ENCODE measurements at places on chromosomes 1 and 21. TPM values are rescaled to one million over a fixed set of nuclear protein-coding genes. Genes with fewer than 3 reads are reported as not detected.

- no peak overlapping the region for H3K4me3 ChIP-seq
- no peak for DNase-seq
- no peak overlapping the region for H3K27ac ChIP-seq
- H3K4me1 ChIP-seq = no peaks in the 10 kb centered on the region
- H3K27me3 ChIP-seq = no peaks in the 10 kb centered on the region
- H3K36me3 ChIP-seq = no peaks in the 10 kb centered on the region
Observed at GRCh38 chr1:54934869-54935268, 45.6 kb upstream of the TMEM61 start.

- H3K4me3 ChIP-seq = no peak overlapping the region
- H3K4me1 ChIP-seq = peaks cover 15% of the 10 kb centered on the region
- DNase-seq = no peak
Observed at GRCh38 chr21:37452227-37452626, 85.7 kb downstream of the DYRK1A start.

- DNase-seq = no peak
- no peak overlapping the region for H3K4me3 ChIP-seq
- H3K27ac ChIP-seq = no peak overlapping the region
- no peaks in the 10 kb centered on the region for H3K36me3 ChIP-seq
- H3K27me3 ChIP-seq = no peaks in the 10 kb centered on the region
- no peaks in the 10 kb centered on the region for H3K4me1 ChIP-seq
Observed at GRCh38 chr1:180254854-180255253, 24.8 kb downstream of the LHX4 start.

DNA sequence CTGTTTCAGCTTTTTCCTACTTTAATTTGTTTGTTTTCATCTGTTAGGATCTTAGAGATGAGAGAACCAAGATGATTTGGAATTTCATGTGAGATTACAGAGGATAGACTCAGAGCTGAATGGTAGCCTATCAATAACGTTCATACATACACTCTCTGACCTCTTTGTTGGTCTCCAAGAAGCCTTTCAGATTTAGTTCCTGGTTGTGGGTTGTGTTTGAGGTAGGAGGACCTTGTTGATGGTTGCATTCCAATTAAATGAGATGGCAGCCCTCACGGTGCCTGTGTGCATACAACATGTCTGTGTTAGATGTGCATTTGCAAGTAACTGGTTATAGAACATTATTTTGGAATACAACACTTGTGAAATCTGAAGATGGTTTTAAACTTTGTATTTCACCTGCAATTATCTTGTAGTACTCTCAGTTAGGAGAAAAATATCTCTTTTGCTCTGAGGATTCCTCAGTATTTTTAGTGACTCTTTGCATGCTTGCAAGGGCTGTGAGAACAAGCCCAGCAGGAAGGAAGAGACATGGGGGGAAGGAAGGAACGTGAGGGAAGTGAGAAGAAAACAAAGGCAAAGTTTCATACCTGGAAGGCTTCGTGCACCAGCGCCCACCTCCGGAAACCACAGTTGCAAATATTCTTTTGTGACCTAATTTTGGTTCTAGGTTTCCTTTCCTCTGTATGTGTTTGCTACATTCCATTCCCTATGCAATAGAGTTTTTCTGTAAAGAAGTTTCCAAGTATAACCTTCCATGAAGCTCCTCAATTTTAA lies 291.8 kb downstream of the DISC1 start:
- DNase-seq = no peak
- H3K36me3 ChIP-seq = no peaks in the 10 kb centered on the region
- no peaks in the 10 kb centered on the region for H3K27me3 ChIP-seq
- H3K27ac ChIP-seq = no peak overlapping the region
- H3K4me1 ChIP-seq = no peaks in the 10 kb centered on the region

- H3K27me3 ChIP-seq = no peaks in the 10 kb centered on the region
- H3K36me3 ChIP-seq = no peaks in the 10 kb centered on the region
- peak; percentile 21 for DNase-seq
- no peak overlapping the region for H3K4me3 ChIP-seq
Observed at GRCh38 chr1:18299441-18300338, 181.0 kb upstream of the KLHDC7A start.

- no peaks in the 10 kb centered on the region for H3K27me3 ChIP-seq
- H3K27ac ChIP-seq = no peak overlapping the region
- DNase-seq = no peak
- H3K4me3 ChIP-seq = no peak overlapping the region
Observed at GRCh38 chr1:95138223-95138622, 21.1 kb downstream of the TLCD4 start.

DNA sequence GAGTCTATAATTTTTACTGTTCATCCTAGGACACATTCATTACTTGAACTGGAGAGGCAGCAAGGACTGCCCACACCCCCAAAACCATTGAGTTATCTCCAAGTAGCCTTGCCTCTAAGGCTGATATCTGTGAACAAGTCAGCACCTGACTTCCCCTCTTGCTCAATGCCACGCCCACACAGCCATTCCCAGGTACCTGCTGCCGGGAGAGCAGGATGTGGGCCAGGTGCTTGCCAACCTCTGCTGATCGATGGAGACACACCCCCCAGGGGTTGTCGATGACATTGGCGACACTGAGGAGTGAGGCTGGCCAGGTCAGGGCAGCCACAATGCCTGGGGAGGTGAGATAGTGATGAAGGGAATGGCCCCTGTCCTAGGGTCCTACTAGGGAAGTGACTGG lies 60.1 kb downstream of the TMCO4 start:
- H3K27ac ChIP-seq = no peak overlapping the region
- no peak for DNase-seq
- H3K36me3 ChIP-seq = peaks cover 5% of the 10 kb centered on the region
- H3K4me3 ChIP-seq = no peak overlapping the region
- H3K4me1 ChIP-seq = no peaks in the 10 kb centered on the region

GRCh38 chr21:42590431-42591131 lies 62.8 kb upstream of the PDE9A start:
- no peaks in the 10 kb centered on the region for H3K27me3 ChIP-seq
- no peak for DNase-seq
- H3K27ac ChIP-seq = no peak overlapping the region
- peaks cover 3% of the 10 kb centered on the region for H3K4me1 ChIP-seq

DNA sequence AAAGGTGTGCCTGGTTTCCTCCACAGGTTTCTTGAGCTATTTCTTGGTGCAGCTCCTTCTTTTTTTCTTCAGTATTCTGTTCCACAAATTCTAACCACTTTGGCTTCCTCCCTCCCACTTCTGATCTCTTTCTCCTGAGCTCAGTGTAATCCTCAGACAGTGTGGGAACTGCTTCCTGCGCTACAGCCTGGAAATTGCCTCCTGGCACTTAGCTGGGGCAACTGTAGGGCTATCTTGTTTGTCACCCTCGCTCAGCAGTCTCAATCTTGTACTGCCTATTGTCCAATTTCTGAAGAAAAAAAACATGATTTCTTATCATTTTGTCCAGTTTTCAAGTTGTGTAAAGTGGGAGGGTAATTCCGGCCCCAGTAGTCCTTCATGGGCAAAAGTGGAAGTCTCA lies 24.0 kb upstream of the GALNT2 start:
- H3K4me3 ChIP-seq = no peak overlapping the region
- no peak for DNase-seq
- no peaks in the 10 kb centered on the region for H3K27me3 ChIP-seq
- H3K27ac ChIP-seq = no peak overlapping the region
- no peaks in the 10 kb centered on the region for H3K36me3 ChIP-seq
- no peaks in the 10 kb centered on the region for H3K4me1 ChIP-seq

DNA sequence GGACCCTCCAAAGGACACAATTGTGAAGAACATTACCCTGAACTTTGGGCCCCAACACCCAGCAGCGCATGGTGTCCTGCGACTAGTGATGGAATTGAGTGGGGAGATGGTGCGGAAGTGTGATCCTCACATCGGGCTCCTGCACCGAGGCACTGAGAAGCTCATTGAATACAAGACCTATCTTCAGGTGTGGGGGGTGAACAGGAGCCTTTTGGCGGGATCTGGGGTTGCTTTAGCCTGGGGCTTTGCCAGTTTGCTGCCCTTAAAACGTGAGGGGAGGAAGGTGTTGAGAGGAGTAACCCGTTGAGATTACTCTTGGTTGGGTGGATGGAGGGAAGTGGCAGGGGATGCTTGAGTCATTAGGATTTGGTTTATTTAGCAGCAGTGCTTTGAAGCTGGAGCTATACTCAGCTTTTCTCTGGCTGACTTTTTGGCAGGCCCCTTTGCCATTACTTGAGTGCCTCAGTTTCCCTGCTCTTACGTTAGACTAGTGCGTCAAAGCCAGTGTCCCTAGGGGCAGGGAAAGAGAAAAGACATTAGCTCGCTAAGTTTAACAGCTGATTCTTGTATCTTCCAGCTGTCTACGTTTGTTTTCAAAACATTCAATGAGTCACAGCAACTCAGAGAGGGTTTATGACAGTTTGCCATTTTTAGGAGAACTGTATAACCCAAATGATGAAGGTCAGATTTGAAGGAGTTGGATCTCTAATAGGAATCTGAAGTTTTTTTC lies 4.4 kb downstream of the NDUFS2 start:
- H3K4me1 ChIP-seq = peaks cover 9% of the 10 kb centered on the region
- H3K4me3 ChIP-seq = no peak overlapping the region
- H3K27ac ChIP-seq = no peak overlapping the region
- DNase-seq = no peak
- peaks cover 5% of the 10 kb centered on the region for H3K36me3 ChIP-seq

The C4BPB gene
- total RNA-seq = 1.7 TPM

The SYNC gene
- 1.2 TPM for total RNA-seq

The LY9 gene
- 0.35 TPM for total RNA-seq
